ENCODE measurements at places on chromosomes 6 and 20.

DNA sequence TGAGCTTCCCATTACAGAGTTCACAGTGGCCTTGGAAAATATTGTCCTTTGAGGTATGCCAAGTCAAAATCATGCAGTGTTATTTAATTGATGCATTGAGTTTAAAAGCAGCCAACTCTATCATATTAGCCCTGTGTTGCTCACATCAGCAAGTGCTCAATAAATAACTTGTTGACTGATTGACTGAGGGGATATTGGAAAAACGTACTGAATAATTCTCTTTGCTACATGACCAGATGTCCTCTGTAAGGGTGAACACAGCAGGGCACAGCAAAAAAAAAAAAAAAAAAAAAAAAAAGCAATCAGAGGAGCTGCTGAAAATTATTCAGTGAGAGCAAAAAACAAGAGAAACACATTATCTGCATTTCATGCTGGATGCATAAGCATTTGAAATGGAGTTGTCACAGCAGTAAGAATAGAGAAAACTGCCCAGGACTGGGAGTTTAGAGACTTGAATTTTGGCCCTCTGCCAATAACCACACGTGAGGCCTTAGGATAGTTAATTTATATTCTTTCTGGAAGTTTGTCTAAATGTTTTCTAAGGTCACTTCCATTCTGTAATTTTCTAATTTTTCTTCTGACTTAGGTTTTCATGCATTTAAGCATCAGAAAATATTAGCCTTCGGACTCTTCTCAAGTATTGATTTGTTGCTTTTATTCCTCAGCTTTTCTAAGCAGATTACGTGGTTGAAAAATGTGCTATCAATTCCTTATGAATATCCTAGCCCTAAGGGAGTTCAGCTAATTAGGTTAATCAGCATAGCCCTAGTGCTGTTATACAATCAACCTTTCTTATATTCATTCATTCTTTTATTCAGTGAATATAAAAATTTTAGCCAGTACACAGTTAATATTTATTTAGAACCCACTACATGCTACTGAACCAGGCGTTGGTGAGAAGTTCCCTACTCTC is 246.8 kb upstream of the STXBP5 start:
- DNase-seq: no peak

DNA sequence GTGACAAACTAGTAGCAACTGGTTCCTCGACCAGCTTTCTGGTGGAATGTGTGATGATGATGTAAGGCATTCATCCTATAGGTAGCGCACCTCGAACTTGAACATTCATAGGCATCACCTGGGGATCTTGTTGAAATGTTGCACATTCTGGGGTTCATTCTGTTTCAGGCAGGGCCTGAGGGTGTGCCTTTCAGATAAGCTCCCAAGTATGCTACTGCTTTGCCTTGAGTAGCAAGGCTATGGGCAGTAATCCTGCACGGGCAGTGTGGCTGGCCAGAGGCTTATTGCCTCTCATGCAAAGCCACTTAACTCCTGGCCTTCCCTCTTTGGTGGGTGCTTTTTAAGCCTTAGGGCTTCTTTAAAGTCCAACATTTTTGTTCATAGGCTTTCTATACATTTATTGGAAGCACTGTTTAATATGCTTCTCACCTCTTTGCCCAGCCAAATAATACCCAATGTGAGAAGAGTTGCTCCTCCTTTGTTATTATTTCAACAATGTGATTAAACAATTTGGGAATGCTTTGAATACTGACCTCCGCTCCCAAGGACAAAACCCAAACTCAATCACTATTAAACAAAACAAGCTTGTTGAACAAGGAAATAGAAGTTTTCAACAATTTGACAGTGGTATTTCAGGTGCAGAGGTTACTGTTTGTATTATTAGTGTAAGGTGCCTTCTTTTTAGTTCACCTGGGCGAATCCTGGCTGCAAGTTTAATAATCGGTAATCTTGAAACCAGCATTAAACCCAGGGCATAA is 57.5 kb downstream of the JARID2 start:
- no peak for DNase-seq

GRCh38 chr6:18044108-18044783 is 56.8 kb upstream of the KIF13A start:
- no peak for DNase-seq

DNA sequence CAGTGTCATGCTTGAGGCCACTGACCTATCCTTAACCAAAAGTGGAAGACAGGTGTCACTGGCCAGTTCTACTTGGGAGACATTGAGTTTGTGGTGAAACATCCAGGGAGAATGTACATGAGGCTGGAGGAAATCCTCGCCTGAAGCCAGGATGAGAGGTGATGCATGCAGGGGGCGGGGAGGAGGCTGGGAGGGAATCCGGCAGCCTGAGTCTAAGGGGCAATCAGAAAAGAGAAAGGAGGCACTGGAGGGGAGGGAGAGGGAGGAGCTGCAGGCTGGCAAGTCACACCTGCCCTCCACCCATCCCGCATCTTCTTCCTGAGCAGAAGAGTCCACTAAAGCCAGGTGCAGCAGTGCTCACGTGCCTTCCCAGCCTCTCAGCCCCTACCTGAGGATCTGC is 14.9 kb upstream of the DDO start:
- DNase-seq: no peak

- DNase-seq: no peak
These were observed 113.3 kb downstream of the CDKAL1 start for GRCh38 chr6:20647585-20647984.

- DNase-seq: no peak
These were observed 75.8 kb downstream of the SNAP91 start for GRCh38 chr6:83633149-83633548.

- DNase-seq: no peak
These were observed 56.6 kb upstream of the SUPT3H start for GRCh38 chr6:45434381-45434700.

GRCh38 chr6:151805286-151805840 is 2.1 kb upstream of the ESR1 start:
- DNase-seq: no peak

DNA sequence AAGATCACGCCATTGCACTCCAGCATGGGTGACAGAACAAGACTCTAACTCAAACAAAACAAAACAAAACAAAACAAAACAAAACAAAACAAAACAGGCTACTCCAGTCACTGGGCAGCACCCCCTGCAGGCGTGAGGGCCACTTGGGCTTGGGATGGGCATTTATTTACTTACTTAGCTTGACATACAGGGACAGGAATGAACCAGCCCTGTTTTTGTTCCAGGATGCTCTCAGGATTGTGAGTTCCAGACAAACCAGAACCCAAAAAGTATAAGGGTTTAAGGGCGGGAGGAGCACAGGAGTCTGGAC is 4.0 kb upstream of the PTPN1 start:
- DNase-seq: no peak

DNA sequence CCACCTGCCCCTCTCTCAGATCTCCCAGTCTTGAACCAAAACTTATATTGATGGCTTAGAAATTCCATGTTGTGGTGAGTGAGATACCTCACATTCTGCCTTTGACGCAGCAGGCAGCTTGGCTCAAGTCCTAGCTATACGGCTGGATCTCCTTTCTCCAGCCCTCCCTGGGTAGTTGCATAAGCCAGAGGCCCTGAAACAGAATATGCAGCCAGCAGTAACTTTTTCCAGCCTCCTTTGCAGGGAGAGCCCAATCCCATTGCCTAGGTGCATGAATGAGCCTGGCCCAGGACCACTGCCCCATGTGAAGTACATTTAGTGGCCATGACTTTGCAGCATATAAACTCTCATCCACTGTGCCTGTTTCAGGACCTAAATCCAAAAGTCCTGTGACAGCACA is 202.2 kb upstream of the CDYL start:
- DNase-seq: no peak

- DNase-seq: no peak
These were observed 62.8 kb upstream of the CD93 start for GRCh38 chr20:23148731-23149570.

- no peak for DNase-seq
These were observed 72.5 kb downstream of the PHACTR3 start for GRCh38 chr20:59676851-59677182.

DNA sequence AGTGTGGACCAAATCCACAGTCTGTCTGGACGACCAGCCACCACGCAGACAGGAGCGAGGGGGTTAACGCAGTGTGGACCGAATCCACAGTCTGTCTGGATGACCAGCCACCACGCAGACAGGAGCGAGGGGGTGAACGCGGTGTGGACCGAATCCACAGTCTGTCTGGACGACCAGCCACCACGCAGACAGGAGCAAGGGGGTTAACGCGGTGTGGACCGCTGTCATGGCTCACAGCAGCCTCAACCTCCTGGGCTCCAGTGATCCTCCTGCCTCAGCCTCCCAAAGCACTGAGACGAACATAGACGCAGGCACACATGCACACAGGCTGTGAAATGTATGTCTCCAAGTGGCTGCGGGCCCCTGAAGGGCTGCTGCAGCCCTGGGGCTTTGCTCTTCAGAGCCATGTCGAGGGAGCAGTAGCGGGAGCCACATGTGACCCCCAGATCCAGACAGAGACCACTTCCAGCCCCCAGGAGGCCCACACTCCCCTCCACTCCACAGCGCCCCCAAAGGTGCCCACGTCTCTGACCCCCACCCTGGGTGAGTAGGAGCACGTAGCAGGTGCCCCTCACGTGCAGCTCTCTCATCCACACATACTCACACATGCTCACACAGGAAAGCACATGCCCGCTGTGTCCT is 98.1 kb downstream of the YTHDF1 start:
- no peak for DNase-seq

DNA sequence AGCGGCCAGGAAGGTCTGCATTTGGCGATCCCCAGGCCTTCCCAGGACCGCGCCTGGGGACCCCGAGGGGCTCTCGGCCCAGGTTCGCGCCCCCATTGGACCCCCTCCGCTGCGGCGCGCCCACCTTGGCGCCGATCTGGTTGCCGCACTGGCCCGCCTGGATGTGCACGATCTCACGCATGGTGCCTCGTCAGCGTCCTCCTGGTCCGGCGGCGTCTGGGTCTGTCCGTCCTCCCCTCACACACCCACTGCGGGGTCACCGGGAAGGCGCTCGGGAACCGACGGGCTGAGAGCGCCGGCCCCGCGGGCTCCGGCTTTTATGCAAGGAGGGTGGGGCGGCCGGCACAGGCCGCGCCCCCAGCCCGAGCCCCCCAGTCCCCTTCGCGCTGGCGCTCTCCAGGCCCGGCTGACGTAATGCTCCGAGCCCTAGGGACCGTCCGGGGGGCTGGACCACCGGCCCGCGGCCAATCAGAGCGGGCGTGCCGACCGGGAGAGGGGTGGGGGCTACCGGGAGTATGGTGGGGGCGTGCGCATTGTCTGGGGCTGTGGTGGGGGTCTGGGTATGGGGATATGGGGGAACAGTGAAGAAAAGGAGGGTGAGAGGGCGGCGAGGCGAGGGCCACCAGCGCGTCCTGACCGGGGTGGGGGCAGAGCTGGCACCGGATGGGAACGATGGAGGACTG is at the start of gene TUBB2B:
TSS of gene TUBB2B (minus strand) at position 291 of the 683 bp plus-strand sequence. CDS start at position 181, 110 bp downstream.
- no peak for DNase-seq

DNA sequence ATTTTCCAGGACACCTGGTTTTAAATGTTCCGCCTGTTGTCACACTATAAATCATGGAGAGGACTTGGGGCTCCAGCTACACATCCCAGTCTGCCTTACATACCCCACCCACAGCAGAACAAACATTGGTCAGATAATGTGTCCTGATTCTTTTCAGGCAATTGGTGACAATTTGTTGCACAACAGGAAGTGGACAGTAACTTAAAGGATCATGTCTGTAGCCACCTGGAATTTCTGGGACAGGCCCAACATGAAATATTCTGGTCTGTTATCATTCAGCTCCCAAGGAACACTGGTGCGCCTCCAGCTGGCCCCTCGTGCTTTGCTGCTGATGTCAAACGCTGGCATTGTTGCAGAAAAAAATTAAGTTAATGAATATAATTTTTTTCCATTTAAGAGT is 117.2 kb downstream of the SOBP start:
- peak; percentile 77 for DNase-seq

DNA sequence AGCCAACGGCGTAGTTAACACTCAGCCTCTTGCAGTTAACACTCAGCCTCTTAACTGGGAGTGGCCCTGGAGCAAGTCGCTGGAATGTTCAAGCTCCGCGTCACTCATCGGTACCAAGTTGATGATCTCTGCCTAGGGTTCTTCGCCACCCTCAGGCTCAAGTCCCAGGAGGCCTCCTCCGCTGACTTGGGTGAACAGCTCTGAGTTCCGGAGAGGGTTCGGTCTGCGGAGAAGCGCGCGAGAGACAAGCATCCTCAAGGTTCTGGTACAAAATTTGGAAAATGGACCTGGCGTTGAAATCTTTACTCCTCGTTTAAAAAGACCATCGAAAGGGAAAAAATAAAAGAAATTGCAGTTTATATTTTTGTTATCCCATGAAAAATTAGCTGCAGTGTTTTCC is 876 bp upstream of the DSP start:
- no peak for DNase-seq

GRCh38 chr6:1400126-1400850 is 10.9 kb downstream of the FOXF2 start:
- peak; percentile 63 for DNase-seq

DNA sequence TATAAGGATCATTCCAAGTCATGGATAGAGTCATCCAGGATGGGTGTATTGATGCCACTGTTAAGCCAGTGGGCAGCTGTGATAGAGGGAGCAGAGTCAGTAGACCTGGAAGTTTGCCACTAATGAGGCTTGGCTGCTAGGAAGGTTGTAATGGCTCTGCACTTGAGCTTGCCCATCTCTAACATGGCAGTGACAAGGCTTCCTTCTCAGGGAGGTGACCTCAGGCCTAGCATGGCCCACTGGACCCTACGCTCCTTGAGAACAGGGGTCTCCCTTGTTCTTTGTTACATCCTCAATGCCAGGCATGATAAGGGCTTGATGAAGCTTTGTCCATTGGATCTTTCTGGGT is 155.1 kb downstream of the CD83 start:
- no peak for DNase-seq
